ENCODE measurements at places on chromosomes 4 and X.

DNA sequence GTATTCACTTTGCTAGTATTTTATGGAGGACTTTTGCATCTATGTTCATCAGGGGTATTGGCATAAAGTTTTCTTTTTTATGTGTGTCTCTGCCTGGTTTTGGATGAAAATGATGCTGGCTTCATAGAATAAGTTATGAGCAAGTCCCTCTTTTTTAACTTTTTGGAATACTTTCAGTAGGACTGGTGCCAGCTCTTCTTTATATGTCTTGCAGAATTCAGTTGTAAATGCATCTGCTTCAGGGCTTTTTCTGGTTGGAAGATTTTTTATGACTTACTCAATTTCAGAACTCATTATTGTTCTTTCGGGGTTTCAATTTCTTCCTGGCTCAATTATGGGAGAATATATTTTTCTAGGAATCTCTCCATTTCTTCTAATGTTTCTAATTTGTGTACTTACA, 9.1 kb upstream of the CSN2 start:
- no peak for DNase-seq

DNA sequence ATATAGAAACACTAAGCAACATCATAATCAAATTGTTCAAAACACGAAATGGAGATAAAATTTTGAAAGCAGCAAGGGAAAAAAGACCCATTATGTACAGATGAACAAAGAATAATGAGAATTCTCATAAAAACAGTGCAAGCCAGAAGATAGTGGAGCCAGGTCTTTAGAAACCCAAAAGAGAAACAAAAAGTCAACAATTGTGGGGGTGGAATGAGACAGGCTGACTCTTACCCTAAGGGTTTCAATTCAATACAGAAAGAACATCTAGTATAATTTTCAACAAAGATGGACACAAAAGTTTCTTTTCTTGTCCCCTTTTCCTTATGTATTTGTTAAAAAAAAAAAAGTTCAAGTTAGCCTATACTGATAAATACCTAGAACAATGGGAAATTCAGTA, 34.0 kb upstream of the MAGEB2 start:
- DNase-seq, result no peak

DNA sequence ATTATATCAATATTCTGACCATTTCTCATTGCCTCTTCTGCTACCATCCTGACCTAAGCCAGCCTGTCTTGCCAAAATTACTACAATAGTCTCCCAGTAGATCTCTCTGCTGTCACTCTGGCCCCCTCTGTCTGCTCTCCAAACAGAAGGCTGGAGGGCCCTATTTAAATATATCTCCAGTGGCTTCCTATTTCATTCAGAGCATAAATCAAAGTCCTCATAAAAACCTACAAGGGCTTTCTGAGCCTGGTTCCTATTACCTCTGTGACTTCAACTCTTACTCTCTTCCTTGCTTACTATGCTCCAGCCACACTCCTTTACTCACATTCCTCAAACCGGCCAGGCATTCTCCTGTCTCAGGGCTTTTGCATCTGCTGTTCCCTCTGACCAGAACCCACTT, 19.0 kb downstream of the IGSF1 start:
- DNase-seq, result no peak

GRCh38 chrX:48904626-48905025, 6.8 kb downstream of the SLC35A2 start:
- no peak for DNase-seq

GRCh38 chrX:106159861-106160282, 8.2 kb upstream of the PWWP3B start:
- DNase-seq, result no peak

DNA sequence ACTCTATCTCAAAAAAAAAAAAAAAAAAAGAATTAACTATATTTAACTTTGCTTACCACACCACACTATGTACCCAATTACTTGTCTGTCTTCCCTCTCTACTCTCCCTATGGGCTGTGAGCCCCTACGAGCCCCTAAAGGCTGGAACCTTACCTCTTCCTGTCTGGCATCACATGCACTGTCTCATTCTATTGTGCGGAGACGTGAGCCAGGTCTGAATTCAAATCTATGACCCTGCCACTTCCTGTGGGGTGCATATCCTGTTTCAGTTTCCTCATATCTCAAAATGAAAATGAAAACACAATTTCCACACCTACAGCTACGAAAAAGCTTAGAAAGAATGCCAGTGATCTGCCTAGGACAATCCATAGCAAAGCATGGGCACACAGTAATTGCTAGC, 42.9 kb upstream of the HS3ST1 start:
- DNase-seq, result no peak

DNA sequence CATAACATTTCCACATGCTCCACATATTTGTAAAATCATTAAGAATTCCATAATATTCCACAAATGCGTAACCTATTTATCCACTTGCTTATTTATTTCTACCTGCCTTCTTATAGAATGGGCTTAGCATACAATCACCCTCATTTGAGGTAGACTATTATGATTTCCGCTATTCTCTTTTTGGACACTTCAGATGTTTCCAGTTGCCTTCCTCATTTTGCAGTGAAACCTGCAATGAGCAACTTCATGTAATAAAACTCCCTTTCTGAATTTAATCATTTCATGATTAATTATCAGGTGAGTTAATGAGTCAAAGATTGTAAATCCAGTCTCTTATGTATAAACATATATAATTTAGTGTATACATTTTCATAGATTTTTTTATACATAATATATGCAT, 58.0 kb downstream of the PPP3CA start:
- DNase-seq, result no peak

Measured in NCI-H1048 (cell line).